ENCODE measurements at places on chromosomes 5 and 9.

- DNase-seq, result no peak
These were observed 1.4 kb upstream of the SNX18 start for GRCh38 chr5:54516051-54516655.

DNA sequence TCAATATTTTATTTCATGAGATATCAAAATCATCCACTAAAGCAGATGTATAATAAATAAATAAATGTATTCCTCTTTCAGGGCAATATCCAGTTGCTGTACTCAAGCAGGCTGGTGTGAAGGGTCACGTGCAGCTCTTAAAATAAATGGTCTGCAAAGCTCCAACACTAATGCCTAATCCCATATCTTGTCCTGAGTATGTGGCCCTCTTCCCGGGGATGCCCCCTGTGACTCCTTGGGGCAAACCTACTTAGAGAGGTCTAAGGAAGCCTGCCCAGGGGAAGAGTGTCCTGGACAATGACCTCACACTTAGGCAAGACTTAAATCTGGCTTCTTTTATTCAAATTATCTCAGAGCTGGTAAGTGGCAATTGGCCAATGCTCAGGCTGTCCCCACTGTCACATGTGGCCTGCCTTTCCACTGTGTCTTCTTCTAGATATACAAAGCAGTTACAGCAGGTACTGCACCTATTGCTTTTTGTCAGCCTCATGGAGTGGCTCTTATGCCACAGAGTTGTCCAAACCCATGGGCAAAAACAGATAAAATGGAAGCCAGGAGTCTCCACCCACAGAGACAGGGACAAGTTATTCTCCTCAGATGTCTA, 55.3 kb downstream of the SEMA5A start:
- no peak for DNase-seq

- DNase-seq, result no peak
These were observed 124.7 kb downstream of the WNK2 start for GRCh38 chr9:93308676-93309075.

GRCh38 chr5:54646356-54647101, 129.0 kb downstream of the SNX18 start:
- DNase-seq, result peak; percentile 52

DNA sequence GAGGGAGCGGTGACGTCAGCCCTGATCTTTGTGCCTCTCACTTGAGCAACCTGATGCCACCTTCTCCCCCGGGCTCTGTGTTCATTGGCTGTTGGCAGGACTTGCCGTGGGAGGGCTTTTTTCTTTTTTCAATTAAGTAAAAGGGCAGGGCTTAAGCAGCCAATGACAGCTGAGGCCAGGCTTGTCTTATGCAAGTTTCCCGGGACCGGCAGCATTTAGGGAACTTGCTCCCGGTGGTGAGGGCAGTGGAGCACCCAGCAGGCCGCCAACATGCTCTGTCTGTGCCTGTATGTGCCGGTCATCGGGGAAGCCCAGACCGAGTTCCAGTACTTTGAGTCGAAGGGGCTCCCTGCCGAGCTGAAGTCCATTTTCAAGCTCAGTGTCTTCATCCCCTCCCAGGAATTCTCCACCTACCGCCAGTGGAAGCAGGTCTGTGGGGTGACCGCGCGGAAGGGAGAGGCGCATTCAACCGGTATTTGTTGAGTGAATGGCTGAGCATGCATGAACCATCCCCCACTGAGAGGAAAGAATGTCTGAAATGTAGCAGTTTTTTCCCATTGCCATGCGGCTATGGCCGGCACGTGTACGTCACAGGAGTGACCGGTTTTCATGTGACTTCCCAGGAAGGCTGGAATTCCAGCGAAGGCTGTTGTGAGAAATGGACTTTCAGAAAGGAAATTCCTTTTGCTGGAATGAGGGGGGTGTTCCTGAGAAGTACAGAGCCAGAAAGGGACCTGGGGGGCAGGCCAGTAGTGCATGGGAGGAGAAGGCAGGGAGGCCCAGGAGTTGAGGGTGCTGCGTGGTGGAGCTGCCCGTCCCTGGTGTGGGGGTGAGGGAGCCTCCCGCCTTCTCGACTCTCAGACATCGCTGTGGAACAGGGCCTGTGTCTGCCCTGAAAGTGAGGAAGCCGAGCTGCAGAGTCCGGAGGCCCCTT, 29.0 kb downstream of the PTGES2 start:
- peak; percentile 89 for DNase-seq

DNA sequence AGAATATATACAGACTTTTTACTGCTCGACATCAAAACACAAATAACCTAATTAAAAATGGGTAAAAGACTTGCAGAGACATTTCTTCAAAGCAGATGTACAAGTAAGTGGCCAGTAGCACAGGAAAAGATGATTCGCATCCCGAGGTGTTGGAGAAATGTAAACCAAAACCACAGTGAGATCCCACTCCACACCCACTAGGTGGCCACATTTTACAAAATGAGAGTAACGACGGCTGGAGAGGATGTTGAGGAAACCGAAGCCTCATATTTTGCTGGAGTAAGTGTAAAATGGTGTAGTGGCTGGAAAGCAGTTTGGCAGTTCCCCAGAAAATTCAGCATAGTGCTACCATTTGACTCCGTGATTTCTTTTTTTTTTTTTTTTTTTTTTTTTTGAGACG, 21.3 kb upstream of the GBGT1 start:
- peak; percentile 81 for DNase-seq

- DNase-seq, result no peak
These were observed 112.6 kb downstream of the GDNF start for GRCh38 chr5:37727238-37727637.
